Fibroblast of skin of left biceps (primary cell): ENCODE measurements at places on chromosomes 16 and 17.

- no peak for DNase-seq
Measured at GRCh38 chr16:11557801-11558200, 28.9 kb downstream of the LITAF start.

DNA sequence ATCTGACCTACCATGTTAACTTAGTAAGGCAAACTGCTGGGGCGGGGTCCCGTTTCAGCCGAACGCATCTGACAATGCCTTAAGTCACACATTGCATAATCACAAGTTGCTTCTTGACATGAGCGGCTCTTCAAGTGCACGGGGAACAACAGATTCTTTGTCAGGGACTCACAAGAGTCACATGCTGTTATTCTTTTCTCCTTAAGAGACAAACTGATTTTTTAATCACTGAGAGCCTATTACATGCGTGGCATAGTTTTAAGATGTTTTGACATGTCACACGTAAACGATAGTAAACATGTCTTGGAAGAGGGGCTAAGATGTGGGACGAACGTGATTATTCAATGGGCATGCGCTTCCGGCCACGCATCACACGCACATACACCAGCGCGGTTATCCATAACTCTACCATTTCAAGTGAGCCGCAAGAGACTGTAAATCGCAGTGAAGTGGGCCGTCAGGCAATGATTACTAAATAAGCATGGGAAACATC, 63.4 kb downstream of the ADCY9 start:
- no peak for DNase-seq

- no peak for DNase-seq
Measured at GRCh38 chr17:5381542-5381941, 37.9 kb downstream of the NUP88 start.

DNA sequence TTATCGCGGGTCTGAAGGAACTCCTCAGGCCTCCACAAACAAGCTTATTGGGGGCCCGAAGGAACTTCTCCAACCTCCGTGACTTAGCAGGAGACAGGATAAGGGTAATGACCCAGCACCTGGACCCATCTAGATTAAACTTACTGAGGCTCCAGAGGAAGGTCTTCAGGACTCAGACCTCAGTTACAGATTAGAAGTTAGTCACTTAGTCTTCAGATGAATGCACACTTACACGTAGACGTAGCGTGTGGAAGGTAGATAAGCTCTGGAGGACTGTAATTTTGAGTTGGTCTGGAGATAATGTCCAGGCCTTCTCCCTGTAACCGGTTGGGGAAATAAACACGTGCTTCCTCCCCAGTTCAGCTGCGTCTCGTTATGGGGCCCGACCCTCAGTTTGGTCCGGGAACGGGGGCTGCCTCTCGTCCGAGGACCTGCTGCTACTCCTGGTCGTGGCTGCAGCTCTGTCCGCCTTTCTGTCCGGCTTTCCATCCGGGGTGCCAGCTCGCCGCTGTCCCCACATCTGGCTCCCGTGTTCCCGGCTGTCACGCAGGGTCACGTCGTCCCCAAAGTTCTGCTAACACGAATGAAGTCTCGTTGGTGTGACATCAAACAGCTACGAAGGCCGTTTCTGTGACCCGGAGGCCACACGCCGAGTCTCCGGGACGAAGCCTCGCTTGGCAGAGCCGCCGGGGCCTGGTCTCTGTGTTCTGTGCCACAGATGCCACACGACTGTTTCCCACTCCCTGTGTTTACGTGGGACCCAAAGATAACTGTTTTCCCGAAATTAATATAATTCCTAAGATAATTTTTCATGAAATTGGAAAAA, 11.8 kb upstream of the SECTM1 start:
- no peak for DNase-seq

- no peak for DNase-seq
Measured at GRCh38 chr16:82092711-82093110, 57.7 kb downstream of the HSD17B2 start.

DNA sequence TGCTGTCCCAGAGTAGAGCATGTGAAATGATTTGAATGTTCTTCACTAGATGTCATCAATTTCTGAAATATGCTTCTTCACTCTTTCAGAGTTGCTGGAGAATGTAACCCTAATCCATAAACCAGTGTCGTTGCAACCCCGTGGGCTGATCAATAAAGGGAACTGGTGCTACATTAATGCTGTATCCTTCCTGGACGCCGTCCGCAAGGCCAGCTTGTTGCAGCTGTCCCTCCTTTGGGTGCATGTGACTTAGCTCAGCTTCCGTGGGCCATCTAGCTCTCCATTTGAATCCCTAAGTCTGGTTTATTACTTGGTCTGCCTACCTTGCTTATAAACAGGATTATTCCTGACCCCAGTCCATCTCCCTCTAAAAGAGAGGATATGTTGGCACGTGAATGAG, 58.8 kb downstream of the USP10 start:
- no peak for DNase-seq

- no peak for DNase-seq
Measured at GRCh38 chr16:55661941-55662643, 6.3 kb downstream of the SLC6A2 start.

GRCh38 chr16:89073346-89074071, 20.1 kb upstream of the ACSF3 start:
- DNase-seq, result no peak

- DNase-seq, result no peak
Measured at GRCh38 chr16:48053418-48053745, 102.4 kb downstream of the ABCC12 start.

DNA sequence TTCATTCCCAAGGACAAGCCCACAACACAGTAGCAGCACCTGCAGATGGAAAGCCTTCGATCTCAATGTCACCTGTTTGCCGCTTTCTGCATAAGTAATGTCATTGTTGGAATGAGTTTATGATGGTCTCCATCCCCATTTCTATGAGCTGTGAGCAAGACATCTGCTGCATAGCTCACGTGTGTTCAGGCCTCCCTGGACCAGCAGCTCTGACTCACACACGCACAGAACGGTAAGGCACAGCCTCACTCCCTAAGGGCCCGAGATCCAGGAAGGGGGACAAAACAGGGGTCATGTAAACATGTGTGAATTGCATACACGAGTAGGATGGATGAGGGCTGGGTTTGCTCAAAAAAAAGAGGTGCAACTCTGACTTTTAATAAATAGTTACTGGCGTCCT, 223.1 kb downstream of the SOX9 start:
- DNase-seq, result no peak

- no peak for DNase-seq
Measured at GRCh38 chr17:76241691-76242255, 1.5 kb upstream of the RNF157 start.

GRCh38 chr16:51818342-51818944, 667.4 kb upstream of the SALL1 start:
- peak; percentile 5 for DNase-seq

GRCh38 chr16:67435758-67436164, 4.8 kb downstream of the HSD11B2 start:
- no peak for DNase-seq

DNA sequence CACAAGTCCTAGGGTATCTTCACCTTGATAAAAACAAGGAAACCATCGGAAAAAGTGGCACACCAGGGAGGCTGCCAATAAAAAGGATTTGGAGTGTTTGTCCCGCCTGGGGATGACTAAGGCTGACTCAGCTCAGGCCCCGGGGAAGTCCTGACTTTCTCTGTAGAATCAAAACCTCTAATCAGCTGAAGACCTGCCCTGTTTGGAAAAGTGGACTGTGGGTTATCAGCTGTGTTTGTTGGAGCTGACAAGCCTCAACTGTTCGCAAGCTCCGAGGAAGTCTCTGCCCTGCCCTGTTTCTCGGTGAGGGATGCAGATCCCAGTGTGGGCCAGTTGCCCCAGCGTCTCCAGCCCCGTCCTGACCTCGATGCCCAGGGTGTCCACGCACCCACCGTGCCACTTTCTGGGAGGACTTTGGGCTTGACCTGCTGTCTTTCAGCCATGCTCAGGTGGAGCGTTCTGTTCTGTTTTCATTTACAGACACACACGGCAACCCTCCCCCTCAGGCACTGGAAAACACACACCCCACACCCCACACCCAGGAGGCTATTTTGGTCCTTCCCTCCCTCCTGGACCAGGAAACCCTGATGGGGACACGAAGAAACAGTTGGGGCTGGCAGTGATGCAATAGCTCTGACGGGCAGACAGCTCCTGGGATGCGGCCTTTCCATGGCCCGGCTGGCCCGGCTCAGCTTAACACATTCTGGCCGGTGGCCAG, 27.6 kb upstream of the PITPNA start:
- peak; percentile 23 for DNase-seq

DNA sequence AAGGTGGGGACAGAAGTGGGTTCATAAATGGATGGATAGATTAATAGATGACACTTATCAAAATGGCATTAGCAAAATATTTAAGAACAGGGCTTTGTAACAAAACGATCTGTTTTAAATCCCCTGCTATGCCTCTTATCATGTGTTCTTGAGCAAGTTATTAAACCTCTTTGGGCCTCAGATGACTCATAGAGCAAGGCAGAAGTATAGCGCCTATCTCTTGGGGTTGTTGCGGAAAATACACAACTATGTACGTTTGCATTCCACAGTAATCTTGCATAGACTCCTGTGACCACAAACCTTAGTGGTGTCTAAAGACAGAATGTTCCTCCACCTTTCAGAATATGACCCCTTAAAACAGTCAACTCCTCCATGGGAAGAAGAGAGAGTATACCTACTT, 116.8 kb downstream of the CDYL2 start:
- DNase-seq, result no peak

- DNase-seq, result no peak
Measured at GRCh38 chr17:2076087-2076984, 21.4 kb downstream of the HIC1 start.

- DNase-seq, result no peak
Measured at GRCh38 chr16:48384520-48385252, 527 bp downstream of the SIAH1 start.
